Bone marrow (tissue), 2 donors: ENCODE measurements at places on chromosomes 1 and 21.
A peak's percentile ranks its signal among the peaks of the same experiment; 100 is the strongest.

DNA sequence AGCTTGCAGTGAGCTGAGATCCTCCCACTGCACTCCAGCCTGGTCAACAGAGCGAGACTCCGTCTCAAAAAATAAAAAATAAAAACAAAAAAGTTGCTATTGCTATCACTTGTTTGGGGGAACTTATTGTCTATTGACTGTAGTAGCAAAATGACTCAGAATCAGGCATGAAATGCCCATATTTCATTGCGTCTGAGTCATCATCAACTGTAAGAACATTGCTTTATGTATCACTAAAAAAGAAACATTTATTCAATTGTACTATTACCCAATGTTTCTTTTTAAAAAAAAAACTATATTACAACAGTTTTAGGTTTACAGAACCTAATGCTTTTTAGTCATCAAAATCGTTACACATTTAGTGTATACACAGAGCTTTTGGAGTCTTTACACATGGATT lies 91.0 kb upstream of the FMN2 start:
- no peak for DNase-seq

- DNase-seq = no peak
These were observed 108.7 kb upstream of the DUSP10 start for GRCh38 chr1:221850470-221851187.

GRCh38 chr1:200379940-200380588 lies 29.8 kb downstream of the ZNF281 start:
- no peak for DNase-seq

- no peak for DNase-seq
These were observed 148.9 kb downstream of the PBX1 start for GRCh38 chr1:164707868-164708331.

DNA sequence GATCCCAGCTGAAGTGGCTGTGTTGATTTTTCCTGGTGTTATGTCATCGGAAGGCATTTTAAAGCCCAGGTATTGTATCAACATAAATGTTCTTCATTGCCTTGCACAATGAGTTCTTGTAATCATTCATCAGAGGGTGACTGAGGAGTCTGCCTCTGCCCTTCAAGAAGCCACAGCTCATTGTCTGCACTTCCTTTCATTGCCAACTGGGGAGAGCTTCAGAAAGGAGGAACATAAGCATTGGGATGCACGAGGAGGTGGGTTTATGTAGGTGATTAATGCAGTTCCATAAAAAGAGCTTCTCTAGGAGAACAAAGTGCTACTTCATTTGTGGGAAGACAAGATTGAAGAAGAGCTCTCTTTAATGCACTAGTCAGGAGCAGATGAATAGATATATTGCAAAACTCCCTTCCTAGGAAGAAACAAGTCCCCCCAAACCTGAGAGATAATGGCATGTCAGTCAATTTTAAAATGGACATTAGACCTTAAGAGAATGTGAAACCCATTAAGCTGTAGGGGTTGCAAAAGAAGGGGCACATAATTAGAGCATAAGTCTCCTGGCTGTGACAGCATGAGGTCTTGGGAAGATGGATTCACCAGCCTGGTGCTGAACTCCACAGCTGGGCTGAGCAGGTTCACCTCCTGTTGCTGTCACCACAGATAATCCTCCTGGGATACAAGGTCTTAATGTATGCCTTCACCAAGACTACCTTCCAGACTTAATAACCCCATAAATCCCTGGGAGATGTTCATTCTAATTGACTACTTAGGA lies 124.6 kb downstream of the BACH1 start:
- no peak for DNase-seq

- peak; percentile 4 for DNase-seq
These were observed 2.5 kb upstream of the APOBEC4 start for GRCh38 chr1:183655562-183656075.

DNA sequence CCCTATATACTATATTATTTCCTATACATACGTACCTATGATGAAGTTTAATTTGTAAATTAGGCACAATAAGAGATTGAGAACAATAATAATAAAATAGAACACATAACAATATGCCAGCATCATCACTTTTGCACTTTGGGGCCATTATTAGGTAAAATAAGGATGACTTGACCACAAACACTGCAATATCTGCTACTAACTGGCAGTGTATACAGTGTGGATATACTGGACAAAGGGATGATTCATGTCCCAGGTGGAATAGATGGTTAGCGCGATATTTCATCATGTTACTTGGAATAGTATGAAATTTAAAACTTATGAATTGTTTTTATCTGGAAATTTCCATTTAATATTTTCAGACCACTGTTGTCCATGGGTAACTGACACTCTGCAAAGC lies 35.4 kb upstream of the TXLNA start:
- DNase-seq = no peak

GRCh38 chr1:227897704-227898438 lies 49.9 kb downstream of the WNT9A start:
- no peak for DNase-seq

DNA sequence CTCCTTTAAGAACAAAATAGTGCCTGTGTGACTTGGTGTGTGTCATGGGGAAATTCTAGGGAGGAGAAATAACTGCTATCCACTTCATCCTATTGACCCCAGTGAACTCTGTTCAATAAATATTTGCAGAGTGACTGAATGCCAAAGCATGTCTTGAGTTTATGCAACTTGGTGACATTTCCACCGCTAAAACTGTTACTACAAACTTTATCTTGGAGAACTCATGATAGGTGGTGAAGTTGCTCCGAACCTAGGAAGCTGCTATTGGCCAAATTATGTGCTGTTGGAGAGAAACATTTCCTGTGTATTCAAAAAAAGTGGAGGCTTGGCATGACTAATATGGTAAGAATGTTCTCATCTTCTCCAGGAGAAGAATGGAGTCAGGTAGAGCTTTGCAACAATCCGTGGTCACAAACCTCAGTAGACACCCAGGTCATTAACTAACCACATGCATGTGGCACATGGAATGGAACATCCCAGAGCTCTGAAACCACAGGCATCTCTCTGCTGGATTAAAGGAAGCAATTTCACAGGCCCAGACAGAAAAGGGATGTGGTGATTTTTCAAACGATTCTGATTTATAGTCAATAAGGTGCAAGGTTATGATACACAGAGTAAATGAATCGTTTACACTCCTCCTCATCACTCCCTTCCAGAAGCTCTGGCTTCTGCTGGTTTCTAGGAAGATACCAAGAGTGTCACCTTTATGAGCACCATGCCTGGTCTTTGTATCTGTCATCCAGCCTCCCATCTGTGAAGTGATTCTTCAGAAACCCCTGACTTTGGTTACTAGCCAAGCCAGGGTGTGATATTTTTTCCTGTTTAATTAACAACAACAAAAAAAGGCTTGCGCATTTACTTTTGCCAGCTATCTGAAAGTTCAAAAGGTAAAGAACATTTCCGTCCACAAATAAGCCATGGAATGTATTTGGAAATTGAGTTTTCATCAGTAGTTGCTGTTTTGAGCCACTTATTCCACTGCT lies 361.1 kb downstream of the TGFB2 start:
- no peak for DNase-seq

- no peak for DNase-seq
These were observed 152.9 kb downstream of the TM2D1 start for GRCh38 chr1:61572046-61572445.

DNA sequence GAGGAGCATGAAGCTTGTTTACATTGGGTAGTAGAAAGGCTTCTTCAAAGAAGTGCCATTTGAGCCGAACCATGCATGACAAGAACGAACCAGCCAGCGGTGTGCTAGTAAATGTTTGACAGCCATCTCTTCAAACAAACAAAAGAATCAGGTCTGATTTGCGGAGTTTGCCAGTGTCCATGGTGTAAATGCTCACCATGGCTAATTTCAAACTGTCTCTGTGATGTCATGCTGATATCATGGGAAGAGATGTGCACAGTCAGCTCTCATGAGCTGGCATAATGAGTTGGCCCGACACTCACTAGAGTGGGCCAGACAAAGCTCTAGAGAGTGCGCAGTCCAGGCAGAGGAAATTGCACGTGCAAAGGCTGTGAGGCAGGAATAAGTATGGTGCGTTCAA lies 101.1 kb downstream of the KAZN start:
- DNase-seq = no peak

DNA sequence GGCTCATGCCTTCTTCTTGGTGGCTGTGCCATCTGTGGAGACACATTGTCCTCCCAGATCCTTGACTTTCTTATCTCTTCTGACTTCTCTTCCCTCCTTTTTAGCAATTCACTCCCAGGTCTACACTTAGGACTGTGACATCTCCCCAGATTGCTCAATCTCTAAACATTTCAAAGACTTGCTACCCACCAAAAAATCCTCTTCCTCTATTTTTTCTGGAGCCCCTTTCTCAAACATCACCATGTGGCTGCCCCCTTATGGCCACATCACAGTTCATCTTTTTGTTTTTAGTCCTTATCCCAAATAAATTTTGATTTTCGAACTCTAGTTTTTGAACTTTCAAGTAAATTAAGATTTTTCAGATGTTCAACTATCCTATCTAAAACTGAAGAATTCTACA lies 148.6 kb upstream of the HOOK1 start:
- no peak for DNase-seq

GRCh38 chr1:196143602-196144342 lies 464.5 kb downstream of the KCNT2 start:
- DNase-seq = no peak
